ENCODE measurements at places on chromosomes 4 and X.

DNA sequence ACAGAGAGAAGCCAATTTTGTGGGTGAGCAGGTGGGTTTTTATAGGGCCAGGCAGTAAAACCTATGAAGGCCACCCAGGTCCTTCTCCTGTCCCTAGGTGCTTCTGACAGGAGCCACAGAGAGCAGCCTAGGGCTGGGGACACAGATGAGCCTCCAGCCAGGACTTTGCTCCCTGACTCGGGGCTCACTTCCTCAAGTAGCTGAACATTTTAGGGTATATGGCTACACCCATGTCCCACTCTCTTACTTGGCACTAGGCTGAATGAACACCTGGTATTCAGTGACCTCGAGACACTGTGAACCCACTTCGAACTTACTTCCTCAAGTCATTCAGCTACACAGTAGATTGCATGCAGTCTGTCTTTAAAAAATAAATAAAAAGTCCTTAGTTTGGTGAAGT is 217.3 kb downstream of the MID1IP1 start:
- DNase-seq: no peak

DNA sequence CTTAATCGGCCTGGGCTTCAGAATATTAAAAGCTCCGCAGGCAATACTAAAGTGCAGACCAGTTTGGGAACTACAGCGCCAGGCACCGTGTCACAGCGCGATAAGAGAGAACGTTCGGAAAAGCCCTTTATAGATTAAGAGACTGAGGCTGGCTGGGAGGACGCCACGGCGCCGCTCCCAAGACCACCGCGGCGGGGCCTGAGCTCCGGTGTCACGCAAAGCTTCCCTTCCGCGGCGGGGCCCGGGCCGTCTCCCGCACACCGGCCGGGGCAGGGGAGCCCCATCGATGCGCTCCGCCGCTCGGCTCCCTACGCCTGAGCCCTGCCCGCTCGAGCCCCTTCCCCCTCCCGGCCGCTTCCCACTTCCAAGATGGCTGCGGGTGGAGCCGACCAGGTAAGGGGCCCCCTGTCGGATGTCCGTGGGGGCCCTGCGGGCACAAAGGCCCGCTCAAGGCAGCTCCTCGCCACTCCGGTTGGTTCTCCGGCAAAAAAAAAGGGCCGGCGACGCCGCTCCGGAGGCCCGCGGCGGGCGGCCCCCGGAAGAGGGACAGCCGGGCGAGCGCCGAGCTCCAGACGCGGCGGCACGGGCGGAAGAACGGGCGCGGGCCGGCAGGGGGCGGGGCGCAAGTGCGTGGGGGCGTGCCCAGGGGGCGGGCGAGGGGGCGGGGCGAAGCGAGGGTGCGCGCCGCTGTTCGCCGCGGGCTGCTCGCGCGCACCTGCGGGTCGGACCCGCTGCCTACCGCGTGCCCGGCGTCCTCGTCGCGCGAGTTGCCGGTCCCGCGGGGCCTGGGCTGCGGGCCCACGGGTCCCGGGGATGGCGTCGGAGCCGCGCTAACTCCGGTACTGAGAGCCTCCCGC is at the start of gene TBC1D14:
Gene TBC1D14, plus strand, starts transcription at position 714 of the 857 bp plus-strand sequence. CDS start 13,564 bp downstream, outside the sequence.
- DNase-seq: peak; percentile 59

DNA sequence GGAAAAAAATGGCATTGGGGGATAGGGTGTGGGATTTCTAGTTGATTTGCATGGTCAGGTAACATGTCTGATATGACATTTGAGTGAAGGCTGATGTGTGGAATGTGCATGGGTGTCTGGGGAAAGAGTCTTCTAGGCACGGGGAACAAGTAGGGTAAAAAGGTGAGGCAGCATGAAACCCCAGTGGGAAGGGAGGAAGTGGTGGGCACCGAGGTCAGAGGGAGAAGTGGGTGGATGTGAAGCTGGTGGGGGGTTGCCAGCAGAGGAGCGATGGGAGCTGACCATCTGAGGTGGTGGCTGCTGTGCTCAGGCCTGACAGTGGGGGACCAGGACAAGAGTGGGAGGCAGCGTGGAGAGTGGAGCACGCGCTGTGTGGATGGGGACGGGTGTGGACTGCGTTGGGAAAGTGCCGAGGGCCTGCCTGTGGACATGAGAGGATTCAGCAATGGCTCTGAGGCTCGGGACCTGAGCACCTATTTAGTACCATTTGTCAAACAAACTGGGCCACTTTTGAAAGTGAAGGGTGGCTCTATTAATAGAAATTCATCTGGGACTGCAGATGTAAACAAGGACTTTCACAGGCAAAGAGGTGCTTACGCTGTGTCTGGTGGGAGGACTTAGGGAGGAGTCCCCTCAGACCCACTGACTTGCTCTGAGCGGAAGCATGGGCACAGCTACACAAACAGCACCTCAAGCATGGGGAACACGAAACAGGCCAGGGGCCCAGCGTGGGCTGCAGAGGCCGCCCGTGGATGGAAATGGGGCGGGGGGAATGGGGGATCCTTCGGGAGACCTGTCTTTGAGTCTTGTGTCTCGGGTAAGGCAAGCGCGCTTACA is 16.7 kb upstream of the S100P start:
- DNase-seq: no peak

- no peak for DNase-seq
Measured at GRCh38 chrX:31656013-31656412, 584.2 kb upstream of the FTHL17 start.

DNA sequence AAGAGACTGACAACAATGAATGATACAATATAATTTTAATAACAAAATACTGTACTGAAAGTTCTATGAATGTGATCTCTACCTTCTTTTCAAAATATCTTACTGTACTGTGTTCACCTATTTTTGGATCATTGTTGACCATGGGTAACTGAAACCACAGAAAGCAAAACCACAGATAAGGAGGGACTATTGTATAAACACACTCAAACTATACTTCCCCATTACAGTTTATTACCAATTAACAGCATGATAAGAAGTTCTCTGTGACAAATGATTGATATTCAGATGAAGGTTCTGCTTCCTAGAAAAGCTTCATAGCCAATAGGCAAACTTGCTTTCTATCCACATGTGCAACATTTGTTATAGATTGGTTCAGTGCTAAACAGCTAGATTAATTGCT is 50.1 kb downstream of the GABRG1 start:
- no peak for DNase-seq

DNA sequence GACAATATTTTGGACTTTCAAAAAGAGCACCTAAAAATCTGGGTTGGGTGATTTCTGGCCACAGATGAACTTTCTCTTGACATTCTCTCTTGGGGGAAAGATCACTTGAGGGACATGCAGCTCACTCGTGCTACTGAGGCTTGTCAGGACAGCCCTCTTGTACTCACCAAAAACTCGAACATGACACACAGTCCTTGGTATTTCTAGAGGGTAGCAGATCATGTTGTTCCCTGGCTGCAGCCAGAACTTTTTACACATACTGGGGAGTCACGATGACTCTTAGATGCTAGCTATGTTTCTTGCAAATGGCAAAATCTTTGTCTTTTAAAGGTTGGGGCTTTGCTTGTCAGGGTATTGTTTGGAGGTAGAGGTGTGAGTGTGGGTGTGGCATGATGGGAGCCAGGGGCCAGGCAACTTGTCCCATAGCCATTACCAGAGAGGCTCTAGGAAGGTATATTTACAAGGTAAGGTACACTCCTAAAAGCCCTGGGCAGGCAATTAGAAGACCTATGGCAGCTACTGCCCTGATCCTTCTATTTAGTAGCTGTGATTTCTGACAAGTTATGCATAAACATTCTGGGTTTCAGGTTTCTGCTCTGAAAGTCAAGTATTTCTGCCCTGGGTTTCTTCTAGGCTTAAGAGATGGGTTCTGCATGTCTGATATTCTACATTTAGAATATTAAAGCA is 241.7 kb upstream of the TLL1 start:
- DNase-seq: no peak

DNA sequence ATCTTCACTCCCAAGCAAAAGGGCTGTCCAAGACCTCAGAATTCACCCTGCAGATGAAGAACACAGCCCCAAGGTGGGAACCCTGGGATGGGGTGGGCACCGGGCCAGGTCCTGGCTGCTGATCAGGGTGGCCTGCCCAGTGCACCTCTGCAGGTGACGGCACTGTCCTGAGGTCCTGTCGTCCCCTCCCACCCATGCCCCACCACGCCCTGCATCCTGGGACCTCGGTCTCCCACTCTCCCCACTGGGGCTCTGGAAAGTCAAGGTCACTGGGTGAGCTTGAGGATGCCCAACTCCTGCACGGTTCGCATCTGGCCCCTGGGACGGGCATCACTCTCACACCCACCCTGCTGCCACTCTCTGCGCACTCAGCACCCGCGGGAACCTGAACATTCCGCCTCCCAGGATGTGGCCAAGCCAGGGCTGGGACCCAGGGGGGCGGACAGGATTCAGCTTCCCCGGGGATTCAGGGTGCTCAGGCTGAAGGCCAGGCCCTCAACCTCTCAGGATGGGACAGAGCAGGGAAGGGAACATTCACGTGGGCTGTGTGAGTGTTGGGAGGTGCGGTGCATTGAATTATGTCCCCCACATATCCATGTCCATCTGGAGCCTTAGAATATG is 115.9 kb downstream of the CPZ start:
- DNase-seq: no peak
